T-helper 9 cell (primary cell): ENCODE measurements at places on chromosomes 7 and 10.

DNA sequence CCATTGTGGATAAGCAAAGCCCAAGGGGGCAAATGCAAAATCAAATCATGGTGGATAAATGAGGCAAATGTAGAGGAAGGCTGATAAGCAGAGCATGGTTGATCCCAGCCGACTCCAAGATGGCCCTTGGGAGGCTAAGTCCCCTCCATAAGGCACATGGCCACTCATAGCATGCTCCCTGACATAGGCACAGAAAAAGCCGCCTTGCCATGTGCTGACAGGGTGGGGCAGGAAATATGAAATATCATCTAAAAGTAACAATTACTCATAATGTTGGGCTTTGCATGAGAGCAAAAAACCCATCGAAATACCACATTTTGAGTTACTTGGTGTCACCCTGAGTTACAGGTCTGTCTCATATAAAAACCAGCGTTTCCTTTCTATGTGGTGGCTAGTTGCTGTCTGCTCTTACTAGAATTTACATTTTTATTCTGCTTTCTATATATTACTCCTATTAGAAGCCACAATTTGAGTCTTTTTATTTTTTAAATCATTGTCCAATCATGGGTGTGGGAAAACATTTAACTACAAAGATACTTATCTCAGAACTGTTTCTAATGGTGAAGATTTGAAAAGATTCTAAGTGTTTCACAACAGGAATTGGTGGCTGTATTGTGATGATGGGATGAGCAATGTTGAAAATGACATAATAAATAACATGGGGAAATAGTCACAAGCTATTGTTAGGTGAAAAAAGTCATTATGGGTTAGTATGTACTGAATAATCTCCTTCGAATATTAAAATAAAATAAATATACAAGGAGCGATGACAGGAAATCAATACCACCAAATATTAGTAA, 102.7 kb downstream of the CUBN start:
- DNase-seq, result peak; percentile 48

- no peak for DNase-seq
Measured at GRCh38 chr10:113776553-113776952, 25.1 kb downstream of the PLEKHS1 start.

DNA sequence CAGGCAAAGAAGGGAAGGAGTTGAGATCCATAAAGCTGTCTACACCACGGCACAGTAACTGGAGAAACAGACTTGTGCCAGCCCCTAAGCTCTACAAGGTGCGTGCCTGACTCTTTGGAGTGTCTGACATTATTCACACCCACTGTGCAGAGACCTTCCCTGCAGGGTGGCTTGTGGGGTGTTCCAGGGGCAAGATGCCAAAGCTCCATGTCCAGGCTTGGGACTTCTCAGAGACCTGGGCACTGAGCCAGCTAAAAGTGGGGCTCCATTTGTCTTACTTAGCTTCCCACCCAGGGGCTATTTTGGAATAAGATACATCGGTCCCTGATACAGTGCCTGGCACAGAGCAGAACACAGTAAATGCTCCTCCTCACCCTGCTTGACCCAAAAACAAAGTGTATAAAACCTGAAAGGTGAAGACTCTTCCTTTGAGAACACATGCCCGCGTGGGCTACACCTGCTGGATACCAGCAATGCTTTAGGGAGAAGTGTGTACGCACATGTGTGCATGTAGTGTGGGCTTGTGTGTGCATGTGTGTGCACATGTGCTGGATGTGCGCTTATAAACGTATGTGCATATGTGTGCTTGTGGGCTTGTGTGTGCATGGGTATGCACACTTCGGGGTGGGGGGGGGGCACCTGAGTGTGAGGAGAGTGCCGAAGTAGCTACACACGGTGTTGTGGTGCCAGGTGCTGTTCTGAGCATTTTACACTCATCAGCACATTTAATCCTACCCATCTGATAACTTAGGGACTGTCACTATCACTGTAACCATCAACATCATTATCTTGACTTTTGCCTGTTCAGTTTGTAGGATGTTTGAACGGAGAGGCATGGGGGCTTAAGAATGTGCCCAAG, 143.0 kb downstream of the ARHGAP22 start:
- DNase-seq, result no peak

- no peak for DNase-seq
Measured at GRCh38 chr7:3486841-3487240, 185.8 kb downstream of the SDK1 start.

DNA sequence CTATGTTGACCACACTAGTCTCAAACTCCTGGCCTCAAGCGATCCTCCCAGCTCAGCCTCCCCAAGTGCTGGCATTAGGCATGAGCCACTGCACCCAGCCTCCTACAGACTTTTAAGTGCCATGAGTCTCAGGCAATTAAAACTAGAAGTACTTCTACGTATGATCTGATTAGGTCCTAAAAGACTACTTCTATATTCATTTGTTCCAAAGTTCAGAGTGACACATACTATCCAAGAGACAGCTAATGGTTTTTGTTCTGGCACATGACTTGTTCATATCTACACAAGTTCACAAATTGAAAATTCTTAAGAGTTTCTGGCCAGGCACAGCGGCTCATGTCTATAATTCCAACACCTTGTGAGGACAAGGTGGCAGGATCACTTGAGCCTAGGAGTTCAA, 11.7 kb downstream of the ARHGAP19 start:
- DNase-seq, result no peak

DNA sequence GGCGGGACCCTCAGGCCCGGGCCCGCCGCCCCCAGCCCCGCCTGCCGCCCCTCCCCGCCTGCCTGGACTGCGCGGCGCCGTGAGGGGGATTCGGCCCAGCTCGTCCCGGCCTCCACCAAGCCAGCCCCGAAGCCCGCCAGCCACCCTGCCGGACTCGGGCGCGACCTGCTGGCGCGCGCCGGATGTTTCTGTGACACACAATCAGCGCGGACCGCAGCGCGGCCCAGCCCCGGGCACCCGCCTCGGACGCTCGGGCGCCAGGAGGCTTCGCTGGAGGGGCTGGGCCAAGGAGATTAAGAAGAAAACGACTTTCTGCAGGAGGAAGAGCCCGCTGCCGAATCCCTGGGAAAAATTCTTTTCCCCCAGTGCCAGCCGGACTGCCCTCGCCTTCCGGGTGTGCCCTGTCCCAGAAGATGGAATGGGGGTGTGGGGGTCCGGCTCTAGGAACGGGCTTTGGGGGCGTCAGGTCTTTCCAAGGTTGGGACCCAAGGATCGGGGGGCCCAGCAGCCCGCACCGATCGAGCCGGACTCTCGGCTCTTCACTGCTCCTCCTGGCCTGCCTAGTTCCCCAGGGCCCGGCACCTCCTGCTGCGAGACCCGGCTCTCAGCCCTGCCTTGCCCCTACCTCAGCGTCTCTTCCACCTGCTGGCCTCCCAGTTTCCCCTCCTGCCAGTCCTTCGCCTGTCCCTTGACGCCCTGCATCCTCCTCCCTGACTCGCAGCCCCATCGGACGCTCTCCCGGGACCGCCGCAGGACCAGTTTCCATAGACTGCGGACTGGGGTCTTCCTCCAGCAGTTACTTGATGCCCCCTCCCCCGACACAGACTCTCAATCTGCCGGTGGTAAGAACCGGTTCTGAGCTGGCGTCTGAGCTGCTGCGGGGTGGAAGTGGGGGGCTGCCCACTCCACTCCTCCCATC, 82.7 kb downstream of the PAX2 start:
- peak; percentile 10 for DNase-seq

- no peak for DNase-seq
Measured at GRCh38 chr7:7536396-7537019, 835 bp upstream of the COL28A1 start.

- no peak for DNase-seq
Measured at GRCh38 chr10:3485057-3485686, 299.8 kb downstream of the KLF6 start.

GRCh38 chr10:132749371-132749795, 36.6 kb downstream of the NKX6-2 start:
- no peak for DNase-seq

DNA sequence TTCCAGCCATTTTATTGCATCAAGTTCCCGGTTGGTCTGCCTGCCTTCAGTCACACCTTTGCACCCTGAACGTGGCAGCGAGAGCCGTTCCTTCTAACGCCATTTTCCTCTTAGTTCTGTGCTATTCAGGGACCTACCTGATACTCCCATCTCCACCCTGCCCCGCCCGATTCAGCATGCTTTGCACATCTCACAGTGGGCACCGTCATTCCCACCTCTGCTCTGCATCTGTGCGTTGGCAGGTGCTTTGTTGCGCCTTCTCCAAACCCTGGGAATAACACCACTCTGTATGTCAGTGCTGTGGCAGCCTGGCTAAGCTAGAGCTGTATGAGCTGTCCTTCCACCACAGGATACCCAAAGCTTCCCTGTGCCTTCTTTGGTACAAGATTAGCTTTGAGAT, 96.8 kb downstream of the ACTR3B start:
- no peak for DNase-seq

DNA sequence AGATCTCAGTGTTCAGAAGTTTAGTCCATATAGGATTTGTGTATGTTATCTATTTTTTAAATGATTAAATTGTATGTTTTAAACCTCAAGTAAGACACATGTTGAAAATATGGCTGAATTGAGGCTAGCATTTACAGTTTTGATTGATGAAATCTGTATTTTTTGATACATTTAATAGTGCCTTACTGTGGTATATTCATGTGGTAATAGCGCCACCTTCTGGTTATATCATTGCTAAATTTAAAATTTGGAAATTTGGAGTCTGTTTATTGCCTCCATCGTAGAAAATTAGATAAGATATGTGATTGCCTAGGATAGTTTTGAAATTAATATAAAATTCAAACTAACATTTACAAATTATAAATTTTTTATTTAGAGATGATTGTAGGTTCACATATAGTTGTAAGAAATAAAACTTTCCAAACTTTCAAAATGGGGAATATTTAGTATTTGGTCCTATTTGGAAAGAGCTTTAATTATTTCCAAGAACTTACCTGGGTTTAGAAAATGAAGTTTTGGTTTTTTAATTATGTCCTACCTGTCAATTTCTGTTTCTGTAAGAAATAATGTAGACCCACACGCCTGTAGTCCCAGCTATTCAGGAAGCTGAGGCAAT, 19.1 kb upstream of the ARMS2 start:
- no peak for DNase-seq

DNA sequence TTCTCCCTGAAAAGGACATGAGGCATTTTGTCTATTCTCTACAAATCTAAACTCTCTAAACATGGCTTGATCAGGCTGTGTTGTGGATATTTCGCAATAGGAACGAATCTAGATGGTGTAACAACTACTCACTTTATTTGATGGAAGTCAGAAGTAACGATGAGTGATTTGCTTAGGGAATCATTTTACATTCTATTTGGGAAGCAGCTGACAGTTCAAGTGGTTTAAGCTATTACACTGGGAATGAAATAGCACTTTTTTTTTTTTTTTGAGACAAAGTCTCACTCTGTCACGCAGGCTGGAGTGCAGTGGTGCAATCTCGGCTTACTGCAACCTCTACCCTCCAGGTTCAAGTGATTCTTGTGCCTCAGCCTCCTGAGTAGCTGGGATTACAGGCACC, 44.1 kb downstream of the NPY start:
- no peak for DNase-seq

DNA sequence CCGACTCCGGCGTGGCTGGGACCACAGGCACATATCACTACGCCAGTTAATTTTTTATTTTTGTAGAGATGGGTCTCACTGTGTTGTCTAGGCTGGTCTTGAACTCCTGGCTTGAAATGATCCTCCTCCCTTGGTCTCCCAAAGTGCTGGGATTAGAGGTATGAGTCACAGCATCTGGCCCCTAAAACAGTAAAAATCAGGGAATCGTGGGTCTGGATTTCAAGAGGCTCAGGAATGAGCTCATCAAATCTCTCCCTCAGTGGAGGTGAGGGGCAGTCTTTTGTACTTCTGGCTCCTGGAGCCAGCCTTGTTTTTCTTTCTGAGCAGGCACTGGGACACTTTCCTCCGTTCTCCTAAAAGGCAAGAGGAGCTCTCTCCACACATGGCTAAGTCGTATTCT, 32.1 kb upstream of the RHEB start:
- DNase-seq, result no peak

DNA sequence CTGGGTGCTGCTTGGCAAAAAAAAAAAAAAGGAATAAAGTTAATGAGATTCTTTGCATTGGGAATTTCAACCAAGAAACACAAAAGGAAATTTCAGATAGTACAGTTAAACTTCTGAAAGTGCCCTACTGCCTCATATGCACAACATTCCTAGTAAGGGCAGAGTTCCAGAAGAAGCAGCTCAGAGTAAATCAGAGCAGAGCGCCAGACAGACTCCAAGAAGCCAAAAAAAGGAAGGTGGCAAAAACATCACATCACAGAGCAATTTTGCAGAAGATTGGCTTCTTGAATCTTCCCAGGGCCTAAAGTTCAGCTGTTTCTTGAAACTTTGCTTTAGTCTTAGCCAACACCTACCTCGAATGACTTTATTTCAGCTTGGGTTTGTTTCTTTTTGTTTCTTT, 544.1 kb downstream of the XPNPEP1 start:
- DNase-seq, result no peak

- no peak for DNase-seq
Measured at GRCh38 chr7:23332910-23333612, 33.9 kb downstream of the MALSU1 start.

DNA sequence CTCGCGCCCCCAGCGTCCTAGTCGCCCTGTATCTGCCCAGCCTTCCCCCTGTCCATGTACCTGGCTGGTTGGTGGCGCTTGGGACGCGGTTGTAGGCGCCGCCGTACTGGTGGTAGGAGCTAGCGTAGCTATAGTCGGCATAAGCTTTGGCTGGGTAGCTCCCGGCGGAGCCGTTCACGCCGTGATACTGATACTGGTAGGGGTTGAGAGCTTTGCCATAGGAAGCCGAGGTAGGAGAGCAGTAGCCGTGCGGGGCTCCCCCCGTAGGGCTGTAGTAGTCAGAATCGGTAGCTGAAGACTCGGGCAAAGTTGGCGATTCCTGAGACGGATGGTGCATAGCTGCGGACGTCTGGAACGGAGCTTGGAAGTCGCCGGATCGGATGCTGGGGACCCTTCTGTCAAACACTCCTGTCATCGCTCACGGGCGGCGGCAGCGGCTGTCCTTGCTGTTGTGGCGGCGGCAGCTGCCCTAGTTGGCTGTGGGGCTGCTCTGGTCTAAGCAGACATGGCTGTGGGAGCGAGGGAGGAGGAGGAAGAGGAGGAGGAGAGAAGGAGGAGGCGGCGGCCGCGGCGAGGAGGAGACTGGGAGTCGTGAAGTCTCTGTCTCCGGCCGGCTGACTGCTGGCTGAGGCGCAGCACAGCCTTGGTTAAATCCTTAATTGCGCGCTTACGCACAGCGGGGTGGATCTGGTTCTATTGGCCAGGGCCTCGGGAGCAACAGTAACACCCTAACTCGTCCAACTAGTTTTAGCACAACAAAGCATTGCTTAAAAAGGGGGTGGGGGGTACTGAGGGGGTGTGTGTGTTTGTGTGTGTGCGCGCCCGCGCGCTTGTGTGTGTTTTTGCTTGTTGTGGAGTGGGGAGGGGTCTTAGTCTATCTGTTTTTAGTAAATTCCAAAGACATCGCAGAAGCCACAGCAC, at the start of gene DLX5:
DLX5 (minus strand) TSS at position 623 of the 921 bp plus-strand sequence; CDS start at position 415, 208 bp downstream.
- no peak for DNase-seq

GRCh38 chr10:108036265-108036664, 871.8 kb upstream of the SORCS1 start:
- no peak for DNase-seq

DNA sequence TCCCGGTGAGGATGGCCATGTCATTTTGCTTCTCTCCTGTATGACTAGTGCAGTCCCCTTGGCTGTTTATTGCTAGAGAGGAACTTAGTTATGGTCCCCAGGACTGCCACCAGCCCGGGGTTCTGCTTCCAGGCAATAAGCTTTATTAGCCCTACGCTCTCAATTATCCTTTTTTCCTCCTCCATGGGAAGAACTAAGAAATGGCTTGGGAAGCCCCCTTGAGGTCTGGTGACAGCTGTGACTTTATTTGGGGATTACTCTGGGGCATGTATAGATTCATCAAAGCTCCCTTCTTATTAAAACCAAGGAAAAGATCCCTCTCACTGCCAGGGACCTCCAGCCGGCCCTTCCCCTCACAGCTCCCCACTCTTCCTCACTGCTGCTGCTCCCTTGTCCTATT, 155.2 kb upstream of the INSYN2A start:
- no peak for DNase-seq
